Motor neuron (in vitro differentiated cells): ENCODE measurements at places on chromosomes 3 and 15.

DNA sequence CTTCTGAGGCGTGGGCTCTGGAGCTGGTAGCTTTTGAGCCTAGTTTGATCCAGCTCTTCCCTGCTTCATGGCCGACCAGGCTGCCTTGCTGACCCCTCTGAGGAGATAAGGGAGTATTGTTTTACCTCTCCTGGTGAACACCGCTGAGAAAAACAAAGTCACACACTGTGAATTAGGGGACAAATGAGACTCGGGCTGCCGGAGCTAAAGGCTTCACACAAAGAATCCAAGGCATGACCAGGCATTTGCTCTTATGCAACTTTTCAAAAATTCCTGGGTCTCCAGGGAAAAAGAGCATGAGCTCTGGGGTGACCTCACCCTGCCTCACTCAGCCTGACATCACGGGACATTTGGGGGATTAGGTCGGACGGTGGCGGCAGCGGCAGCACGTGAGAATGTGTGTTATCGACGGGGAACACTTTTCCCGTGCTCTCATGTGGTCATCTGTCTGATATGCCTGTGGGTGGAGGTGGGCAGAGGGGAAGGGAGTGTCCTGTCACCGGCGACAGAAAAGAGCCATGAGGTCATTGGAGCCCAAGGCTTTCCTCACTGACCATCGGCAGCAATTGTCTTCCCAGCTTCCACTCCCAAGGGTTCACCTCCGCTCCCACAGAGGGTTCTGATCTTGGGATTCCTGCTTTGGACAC lies 61.0 kb downstream of the TMEM44 start:
- ATAC-seq, result peak; percentile 57

DNA sequence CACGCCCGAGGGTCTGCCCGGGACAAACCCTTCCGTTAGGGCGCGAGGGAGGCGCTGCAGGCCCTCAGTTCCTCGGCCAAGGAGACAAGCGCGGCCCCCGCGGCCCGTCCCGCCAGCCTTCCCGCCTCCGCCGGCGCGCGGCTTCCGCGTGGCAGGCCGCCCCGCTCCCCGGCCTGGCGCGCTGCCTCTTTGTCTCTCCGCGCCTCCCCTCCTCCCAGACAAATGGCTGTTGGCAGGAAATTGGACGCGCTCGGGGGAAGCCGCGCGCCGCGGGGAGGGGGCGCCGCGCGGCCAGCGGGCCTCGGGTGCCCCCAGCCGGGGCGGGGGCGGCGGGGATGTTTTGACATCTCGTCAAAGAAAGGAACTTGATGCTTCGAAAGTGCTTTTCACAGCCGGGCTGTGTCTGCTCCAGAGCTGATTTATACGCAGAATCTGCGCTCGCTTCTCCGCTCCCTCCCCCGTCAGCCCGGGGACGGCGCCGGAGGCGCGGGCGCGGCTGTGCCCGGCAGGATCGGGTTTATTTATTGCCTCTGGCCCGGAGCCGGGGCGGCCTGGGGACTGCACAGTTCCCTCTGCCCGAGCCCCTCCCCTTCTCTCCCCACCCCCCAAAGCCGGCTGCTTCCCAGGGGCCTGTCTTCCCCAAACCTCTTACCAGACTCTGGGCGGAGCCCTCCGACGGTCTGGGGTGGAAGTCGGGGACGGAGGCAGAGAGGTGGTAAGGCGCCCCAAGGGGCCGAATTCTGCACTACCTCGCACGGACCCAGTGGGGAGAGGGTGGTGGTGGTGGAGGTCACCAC lies 20.7 kb downstream of the SHF start:
- ATAC-seq, result peak; percentile 79

DNA sequence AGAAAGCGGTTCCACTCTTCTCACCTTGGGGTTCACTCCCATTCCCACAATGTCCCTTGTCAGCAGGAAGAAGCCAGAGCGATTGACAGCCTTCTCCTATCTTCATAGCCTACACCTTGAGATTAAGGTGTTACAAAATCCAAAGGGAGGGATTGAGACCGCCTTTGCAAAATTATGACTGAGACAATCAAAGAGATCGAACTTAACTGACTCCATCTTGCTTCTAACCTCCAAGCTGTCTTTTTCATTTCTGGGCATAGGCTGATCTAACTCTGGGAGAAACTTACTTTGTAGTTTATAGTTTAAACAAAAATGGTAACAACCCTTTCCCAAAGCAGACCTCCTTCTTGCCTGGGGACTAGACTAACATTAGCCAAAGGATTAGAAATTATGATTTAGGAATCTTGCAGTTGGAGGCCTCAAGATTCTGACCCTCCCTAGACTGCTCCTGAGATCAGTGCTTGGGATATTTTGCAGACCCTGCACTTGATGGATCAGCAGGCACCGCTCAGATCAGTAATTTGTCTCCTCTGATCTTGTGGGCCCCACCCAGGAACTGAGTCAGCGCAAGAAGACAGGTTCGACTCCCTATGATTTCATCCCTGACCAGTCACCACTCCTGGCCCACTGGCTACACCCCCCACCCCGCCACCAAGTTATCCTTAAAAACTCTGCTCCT lies 40.0 kb downstream of the PAQR5 start:
- peak; percentile 92 for ATAC-seq

- no peak for ATAC-seq
Observed at GRCh38 chr3:171277456-171278298, 182.5 kb downstream of the TNIK start.

DNA sequence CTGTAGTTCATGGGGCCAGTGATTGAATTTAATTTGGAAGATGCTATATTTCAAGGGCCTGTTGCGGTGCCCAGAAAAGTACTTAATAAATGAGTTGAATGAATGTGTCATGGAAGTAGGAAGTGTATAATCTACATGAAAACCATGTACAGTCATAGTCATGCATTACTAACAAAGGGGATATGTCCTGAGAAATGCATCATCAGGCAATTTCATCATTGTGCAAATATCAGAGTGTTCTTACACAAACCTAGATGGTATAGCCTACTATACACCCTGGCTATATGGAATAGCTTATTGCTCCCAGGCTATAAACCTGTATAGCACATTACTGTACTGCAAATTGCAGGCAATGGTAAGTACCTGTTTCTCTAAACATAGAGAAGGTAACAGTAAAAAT lies 10.7 kb upstream of the MYO5C start:
- ATAC-seq, result no peak

DNA sequence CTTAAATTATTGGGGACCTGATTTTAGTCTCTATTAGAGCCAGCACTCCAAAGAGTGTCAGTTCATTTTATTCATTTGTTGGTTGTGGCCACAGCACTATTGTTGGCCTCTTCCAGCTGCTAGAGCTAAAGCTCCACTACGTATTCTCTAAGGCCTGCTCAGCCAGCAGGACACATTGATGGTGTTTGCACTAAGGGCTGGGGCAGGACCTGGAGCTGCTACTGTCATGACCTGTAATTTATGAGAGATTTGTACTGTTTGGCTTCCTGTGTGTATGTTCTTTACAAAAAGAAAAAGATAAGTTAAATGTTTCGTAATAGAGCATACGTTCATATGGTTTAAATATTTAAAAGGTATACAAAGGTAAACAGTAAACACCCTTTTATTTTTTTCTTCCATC lies 8.1 kb downstream of the GFM1 start:
- no peak for ATAC-seq

DNA sequence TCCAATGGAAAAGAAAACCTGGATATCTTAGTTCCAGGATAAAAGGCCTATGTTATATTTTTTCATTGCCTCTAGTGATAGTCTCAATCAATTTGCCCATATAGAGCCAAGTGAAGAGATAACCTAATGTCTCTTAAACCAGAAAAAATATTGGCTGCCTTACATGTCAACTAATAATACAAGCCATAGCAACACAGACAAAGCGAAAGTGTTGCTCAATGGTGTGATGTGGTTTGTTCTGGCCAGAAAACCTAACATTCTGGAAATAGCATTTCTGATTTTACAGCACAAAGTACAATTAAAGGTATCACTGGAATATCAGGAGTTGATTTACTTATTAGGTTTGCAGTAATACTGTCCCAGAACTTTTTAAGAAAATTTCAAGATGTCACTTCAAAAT lies 101.5 kb downstream of the ATP8B4 start:
- ATAC-seq, result no peak

DNA sequence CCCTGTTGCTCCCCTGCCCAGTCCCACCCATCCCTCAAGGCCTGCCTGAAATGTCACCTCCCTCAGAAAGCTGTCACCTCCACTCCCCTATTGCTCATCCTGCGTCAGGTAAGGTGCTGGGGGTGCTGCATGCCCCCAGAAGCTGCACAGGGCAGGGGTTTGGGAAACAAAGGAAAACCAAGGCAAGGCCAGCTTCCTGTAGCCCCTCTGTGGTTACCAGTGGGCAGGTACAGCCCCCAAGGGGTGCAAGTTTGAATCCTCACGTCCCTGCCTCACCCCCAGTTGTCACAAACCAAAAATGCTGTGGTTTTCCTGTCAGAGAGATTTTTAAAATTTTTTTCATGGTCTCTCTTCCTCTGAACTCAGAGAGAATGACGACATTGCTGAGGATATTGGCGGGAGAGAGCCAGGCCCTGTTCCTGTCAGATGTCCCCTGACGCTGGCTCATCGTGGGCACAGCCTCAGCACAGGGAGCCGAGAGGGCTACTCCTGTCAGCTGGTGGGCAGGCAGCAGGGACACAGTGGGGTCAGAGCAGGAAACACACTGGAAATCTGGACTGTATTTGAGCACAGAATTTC lies 27.0 kb downstream of the PSTPIP1 start:
- ATAC-seq, result no peak
